ENCODE measurements at places on chromosomes 2 and 18.

DNA sequence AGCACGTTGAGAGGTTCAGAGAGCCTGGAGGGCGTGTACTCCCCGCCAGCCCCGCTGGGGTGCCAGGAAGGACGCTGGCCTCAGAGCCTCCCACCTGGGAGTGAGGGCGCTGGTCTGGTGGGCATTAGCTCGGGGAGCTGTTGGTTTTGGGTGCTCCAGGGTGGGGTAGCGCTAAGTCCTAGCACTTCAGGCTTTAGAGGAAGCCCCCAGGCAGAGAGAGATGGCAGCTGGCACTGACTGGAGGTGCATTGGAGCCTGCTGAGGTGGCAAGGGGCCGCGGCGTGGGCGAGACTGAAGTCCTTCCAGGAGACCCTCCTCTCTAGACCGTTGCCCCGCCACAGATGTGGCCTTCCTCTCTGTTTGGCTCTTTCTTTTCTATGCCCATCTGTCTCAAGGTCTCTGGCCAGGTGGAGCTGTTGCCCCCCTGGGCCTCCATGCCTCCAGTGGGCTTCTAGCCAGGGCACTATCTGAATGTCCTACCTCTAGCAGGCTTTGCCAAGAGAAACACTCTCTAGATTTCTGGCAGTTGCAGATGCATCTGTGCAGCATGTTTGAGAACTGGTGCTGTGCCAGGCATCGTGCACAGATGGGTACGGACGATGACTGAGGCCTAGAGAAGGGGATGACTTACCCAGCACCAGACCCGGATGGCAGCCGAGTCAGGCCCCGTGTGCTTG lies 6.6 kb downstream of the CAPN10 start:
- H3K4me3 ChIP-seq, result no peak overlapping the region
- H3K27ac ChIP-seq, result no peak overlapping the region
- no peak for DNase-seq
- peaks cover 11% of the 10 kb centered on the region for H3K4me1 ChIP-seq
- no peaks in the 10 kb centered on the region for H3K27me3 ChIP-seq

GRCh38 chr2:85974390-85974789 lies 85.6 kb upstream of the ST3GAL5 start:
- no peak for DNase-seq
- no peak overlapping the region for H3K4me3 ChIP-seq
- peaks cover 15% of the 10 kb centered on the region for H3K27me3 ChIP-seq
- no peak overlapping the region for H3K27ac ChIP-seq
- no peaks in the 10 kb centered on the region for H3K36me3 ChIP-seq

DNA sequence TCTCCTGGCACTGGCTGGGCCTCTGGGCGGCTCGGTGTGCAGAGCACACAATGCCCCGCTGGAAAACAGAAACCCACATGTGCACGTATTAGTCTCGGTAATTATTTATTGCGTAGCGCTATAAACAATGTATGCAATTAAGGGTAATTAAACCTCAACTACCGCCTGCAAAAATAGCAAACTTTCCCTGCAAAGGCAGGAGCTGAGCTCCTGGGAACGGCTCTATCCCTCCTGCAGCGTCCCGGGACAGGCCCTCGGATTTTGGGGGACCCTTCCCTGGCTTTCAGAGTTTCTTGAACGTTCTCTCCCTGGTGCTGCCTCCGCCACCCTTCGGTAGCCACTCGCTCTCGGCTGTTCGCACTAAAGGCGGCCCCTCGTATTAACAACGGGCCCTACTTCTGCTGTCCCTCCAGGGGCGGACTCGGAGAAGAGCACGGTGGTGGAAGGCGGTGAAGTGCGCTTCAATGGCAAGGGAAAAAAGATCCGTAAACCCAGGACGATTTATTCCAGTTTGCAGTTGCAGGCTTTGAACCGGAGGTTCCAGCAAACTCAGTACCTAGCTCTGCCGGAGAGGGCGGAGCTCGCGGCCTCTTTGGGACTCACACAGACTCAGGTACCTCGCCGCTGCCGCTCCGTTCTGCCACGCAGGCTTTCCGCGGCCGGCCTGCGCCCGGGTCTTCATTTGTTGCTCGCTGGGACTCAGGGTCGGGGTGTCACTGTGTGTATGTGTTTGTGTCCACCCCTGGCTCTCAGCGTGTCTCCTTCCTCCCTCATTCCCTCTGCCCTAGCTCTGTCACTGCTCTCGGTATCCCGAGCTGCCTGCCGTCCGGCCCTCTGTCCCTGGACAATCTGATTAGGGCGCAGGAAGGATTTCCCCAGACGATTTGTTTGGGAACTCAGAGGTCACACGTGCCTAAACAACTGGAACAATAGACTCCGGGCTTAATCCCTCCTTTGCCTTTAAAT lies 1.2 kb downstream of the DLX1 start:
- H3K27me3 ChIP-seq, result peaks cover 94% of the 10 kb centered on the region
- DNase-seq, result no peak
- H3K4me1 ChIP-seq, result peaks cover 6% of the 10 kb centered on the region
- H3K4me3 ChIP-seq, result no peak overlapping the region

DNA sequence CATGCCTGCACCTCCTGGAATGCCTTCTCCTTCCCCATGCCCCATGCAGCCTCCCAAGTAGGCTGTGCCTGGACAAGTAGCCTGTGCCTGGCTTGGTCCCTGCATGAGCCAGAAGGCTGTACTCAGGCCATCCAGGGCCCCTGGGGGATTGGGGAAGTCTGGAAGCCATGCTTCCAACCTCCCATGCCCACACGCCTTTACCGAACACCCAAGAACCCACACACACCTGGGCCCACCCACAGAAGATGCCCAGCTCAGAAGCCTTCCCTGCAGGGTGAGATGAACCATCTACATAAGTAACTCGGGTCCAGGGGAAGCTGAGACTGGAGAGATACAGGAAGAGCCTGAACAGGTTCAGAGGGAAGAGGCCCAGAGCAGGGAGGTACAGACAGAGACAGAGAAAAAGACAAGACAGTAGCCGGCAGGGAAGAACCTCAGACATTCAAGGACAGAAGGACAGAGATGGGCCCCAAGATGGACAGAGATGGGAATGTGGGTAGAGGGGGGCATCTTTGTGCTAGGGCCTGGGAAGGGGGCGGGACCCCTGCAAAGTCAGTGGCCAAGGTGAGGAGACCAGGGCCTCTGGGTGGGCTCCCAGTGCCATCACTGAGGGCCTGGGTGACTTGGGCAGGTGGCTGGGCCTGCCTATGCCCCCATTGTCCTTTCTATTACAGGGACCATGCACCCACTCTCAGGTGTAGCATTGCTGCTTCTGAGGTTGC lies 4.3 kb downstream of the BIN1 start:
- no peak overlapping the region for H3K27ac ChIP-seq
- no peak overlapping the region for H3K4me3 ChIP-seq
- H3K27me3 ChIP-seq, result no peaks in the 10 kb centered on the region
- H3K4me1 ChIP-seq, result peaks cover 28% of the 10 kb centered on the region

GRCh38 chr2:95275601-95276243 lies 1.5 kb downstream of the PROM2 start:
- H3K4me3 ChIP-seq, result no peak overlapping the region
- no peak overlapping the region for H3K27ac ChIP-seq

- H3K27me3 ChIP-seq, result no peaks in the 10 kb centered on the region
- no peak for DNase-seq
- H3K4me1 ChIP-seq, result no peaks in the 10 kb centered on the region
- H3K4me3 ChIP-seq, result no peak overlapping the region
These were observed 179.4 kb upstream of the SESTD1 start for GRCh38 chr2:179444056-179444455.

GRCh38 chr2:219961947-219962498 lies 334.6 kb downstream of the SLC4A3 start:
- no peaks in the 10 kb centered on the region for H3K27me3 ChIP-seq
- no peaks in the 10 kb centered on the region for H3K36me3 ChIP-seq
- no peak overlapping the region for H3K27ac ChIP-seq
- H3K4me3 ChIP-seq, result no peak overlapping the region
- H3K4me1 ChIP-seq, result no peaks in the 10 kb centered on the region

DNA sequence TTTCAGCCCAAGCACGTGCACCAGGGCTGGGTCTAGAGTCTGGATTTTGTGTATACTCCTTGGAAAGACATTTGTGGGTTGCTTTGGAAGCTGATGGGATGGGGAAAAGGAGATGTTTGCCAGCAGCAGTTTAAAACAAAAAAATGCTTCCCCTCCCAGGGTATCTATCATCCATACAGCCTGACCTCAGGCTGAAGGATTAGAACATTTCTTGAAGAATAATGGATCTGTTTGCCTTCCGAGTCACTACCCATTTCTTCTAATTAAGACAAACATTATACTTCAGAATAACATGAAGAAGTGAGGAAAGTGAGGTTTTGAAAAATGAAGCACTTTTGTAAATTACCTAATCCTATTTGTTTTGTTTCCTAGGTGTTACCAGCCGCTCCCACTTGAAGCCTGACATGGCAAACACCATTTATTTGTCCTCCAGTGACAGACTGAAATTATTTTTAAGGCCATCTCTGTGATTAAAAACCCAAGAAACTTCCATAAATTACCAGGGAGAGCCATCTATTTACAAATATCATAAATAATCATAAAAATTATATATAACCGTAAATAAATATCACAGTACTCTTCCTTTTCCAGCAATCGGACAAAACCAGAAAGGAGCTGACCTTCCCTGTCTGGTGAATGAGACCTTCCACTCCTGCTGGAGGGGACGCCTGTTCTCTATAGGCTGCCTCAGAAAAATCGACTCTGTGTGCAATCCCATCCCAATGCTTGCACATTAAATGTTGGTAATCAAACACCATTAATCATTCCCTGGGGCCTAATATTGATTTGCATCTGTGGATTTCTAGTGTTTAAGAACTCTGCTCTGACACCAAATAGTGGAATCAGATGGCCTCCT lies 106.8 kb downstream of the C1D start:
- no peak for DNase-seq
- H3K27ac ChIP-seq, result no peak overlapping the region
- no peaks in the 10 kb centered on the region for H3K4me1 ChIP-seq
- H3K27me3 ChIP-seq, result no peaks in the 10 kb centered on the region

DNA sequence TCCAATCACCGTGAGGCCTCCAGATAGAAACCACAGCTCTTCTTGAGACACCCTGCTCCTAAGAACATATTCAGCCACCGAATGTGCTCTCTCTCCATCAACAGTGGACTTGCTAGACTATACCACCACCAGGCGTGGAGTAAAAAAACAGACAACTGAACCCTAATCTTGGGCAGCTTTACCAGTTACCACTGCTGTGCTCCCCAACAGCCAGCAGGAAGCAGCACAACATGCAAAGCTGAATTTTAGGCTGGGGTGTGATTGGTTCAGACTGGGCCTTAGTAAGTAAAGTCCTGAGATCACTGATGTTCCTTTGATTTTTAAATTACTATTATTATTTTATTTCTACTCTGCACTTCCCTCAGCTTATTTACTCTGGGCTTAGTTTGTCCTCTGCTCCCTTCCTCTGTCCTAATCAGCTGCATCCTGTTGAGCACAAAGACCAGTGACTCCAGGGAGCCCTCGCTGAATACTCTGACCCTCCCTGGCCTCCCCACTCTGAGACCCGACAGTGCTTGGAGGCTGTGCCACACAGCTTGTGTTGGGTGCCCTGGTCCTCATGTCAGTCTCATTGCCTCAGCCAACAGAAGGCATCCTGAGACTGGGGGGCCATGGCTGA lies 21.9 kb downstream of the MRPL35 start:
- no peak overlapping the region for H3K4me3 ChIP-seq
- H3K36me3 ChIP-seq, result no peaks in the 10 kb centered on the region
- no peak overlapping the region for H3K27ac ChIP-seq

DNA sequence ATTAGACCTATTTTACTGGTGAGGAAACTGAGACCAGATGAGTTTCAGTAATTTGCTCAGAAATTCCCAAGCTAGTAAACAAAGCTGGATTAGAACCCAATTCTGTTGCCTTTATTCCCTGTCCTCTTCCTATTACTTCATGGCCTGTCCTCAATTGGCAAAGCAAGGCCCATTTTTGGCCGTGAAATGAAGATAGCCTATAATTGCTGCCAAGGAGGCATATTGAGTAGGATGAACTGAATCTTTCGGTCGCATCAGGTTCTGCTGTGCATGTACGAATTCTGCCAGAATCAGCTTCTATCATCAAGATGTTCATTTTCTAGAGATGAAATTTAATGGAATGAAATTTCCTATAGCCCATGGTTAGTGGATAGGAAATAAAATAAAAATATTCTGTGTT lies 1485.2 kb upstream of the PIK3C3 start:
- H3K36me3 ChIP-seq, result no peaks in the 10 kb centered on the region
- no peak overlapping the region for H3K27ac ChIP-seq
- no peaks in the 10 kb centered on the region for H3K4me1 ChIP-seq
- no peak for DNase-seq
- no peaks in the 10 kb centered on the region for H3K27me3 ChIP-seq
- no peak overlapping the region for H3K4me3 ChIP-seq

DNA sequence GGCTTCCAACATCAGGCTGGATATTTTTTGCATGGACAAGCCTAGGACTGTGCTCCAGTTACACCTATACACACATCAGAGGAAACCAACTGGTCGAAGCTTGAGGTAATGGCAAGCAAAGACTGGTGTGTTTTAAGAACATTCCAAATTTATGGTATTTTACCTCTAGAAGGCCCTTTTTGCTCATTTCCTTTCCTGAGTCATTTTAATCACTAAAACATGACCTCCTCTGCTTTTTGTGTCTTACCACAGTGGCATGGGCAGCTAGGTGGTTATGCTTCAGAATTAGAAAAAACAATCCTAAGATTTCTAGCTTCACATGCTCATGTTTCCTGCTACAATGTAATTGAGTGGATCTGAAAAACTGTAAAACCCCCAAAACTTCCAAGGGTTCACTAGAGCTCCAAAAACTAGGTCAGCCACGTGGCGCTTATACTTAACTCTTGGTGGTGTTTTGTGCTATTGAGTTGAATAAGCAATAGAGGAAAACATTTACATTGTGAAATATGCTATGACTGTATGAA lies 30.6 kb upstream of the CHRNA1 start:
- peaks cover 7% of the 10 kb centered on the region for H3K4me1 ChIP-seq
- H3K27me3 ChIP-seq, result no peaks in the 10 kb centered on the region
- peak; percentile 65 for DNase-seq
- H3K27ac ChIP-seq, result peak overlapping the region; percentile 16
- peaks cover 3% of the 10 kb centered on the region for H3K36me3 ChIP-seq
- H3K4me3 ChIP-seq, result no peak overlapping the region

GRCh38 chr2:7619203-7619970 lies 702.2 kb downstream of the RNF144A start:
- H3K4me1 ChIP-seq, result peaks cover 5% of the 10 kb centered on the region
- no peaks in the 10 kb centered on the region for H3K27me3 ChIP-seq
- H3K27ac ChIP-seq, result no peak overlapping the region
- DNase-seq, result peak; percentile 7
- H3K36me3 ChIP-seq, result no peaks in the 10 kb centered on the region

GRCh38 chr2:238843476-238843875 lies 4.4 kb upstream of the TWIST2 start:
- no peaks in the 10 kb centered on the region for H3K36me3 ChIP-seq
- H3K4me1 ChIP-seq, result peaks cover 14% of the 10 kb centered on the region
- no peak for DNase-seq
- no peak overlapping the region for H3K27ac ChIP-seq
- H3K4me3 ChIP-seq, result no peak overlapping the region

Measured in astrocyte (in vitro differentiated cells and primary cell).